ENCODE measurements at places on chromosomes 2 and 18.

DNA sequence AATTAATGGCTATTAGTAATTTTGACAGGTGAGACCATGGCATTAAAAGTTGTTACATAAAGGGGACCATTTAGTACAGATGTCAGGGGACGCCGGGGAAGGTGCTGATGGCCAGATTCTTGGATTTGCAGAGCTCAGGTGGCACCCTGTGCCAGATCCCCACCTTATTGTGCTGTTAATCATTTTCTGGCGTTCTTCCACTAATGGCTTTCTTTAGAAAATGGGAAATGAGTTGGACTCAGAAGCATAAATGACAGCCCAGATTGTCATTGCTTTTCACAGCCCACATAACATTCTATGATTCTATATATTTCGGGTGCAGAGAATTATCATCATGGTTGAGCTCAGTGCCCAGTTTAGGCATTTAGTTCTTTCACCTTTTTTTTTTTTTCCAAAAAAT, 257.2 kb upstream of the TCF4 start:
- no peak for DNase-seq

DNA sequence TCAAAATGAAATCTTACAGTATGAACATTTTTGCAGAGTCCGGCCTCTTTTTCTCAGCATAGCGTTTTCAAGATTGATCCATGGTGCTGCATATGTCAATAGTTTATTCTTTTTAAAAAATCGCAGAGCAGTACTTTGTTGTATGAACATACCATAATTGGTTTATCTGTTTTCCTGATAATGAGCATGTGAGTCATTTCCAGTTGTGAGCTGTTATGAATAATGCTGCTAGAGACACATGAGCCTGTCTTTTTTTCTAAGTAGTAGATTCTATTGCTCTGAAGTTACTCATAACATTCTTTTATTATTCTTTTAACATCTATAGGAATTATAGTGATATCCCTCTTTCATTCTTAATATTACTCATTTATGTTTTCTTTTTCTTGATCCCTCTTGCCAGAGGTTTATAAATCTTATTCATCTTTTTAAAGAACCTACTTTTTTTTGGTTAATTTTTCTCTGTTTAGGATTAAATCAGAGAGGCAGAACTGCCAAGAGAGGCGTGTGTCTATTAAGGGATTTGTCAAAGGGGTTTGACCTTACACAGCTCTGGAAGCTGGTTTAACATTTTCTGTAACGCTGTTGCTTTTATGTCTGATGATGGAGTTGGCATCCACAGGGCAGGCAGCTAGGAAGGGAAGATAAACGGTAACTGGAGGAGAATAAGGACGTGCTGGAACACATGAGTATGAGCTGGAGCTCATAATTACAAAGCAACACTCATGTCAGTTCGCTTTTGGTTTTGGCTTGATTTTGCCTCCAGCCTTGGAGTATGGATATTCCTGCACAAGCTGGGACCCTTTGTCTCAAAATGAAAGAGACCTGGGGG, 47.4 kb downstream of the MGAT5 start:
- DNase-seq = no peak

- no peak for DNase-seq
Observed at GRCh38 chr2:83067947-83068346, 1391.1 kb downstream of the SUCLG1 start.

- DNase-seq = no peak
Observed at GRCh38 chr2:213125646-213126347, 25.6 kb downstream of the IKZF2 start.

GRCh38 chr18:8499810-8500675, 109.2 kb upstream of the RAB12 start:
- DNase-seq = no peak

DNA sequence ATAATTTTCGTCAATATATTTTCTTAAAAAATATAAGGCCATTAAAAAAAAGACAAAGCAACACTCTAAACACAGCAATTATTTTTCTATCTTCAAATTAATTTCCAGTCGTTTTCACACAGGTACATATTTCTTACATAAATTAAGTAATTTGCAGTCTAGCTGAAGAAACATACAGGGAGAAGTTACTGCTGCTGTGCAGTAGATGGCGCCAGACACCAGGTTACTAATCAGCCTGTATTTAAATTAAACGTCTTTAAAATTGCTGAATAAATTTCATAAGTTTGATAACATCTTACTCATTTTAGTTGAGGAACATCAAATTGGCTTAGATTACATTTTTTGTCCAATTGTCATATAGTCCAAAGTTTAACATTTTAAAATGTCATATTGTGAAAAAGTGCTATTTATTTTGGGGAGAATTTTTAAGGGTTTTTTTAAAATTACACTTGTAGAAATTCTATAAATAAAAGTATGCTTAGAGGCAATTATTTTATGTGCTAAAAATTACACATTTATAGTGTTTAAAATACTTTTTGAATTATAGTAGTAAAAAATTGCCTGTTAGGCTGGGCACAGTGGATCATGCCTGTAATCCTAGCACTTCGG, 88.4 kb downstream of the PMAIP1 start:
- DNase-seq = peak; percentile 27

DNA sequence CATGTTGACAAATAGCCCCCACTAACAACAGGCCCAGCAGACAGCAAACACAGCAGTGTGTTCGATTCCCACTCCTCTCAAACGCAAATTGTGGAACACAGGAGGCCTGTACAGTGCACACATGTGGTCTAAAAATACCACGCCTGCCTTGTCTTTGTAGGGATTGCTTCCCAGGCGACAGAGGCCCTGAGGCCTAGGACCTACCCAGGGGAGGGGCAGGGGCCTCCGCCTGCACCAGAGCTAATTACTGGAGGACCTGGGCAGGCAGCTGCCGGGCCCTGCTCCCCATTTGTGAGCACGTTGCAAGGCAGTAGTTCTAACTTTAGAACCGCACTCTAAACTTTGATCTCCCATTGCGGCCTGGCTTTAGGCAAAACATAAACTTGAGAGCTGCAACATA, 316.0 kb downstream of the TXNL1 start:
- no peak for DNase-seq

GRCh38 chr18:79776674-79777073, 21.1 kb upstream of the KCNG2 start:
- no peak for DNase-seq

DNA sequence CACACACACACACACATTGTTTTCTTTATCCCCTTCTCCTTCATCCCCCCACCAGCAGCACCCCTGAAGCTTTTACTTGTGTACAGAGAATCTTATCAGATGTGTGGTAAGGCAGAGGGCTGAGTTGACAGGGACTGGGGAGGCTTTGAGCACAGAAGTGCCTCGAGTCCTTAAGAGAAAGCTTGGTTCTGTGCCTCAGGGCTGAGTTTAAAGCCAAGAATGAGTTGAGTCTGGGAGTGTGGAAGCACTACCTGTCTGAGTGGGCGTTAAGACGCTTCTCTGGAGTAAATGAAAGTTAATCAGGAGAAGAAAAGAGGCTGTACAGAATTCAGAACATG, 2.7 kb downstream of the ID2 start:
- DNase-seq = peak; percentile 30

- DNase-seq = no peak
Observed at GRCh38 chr2:121502781-121503180, 27.9 kb upstream of the RNU4ATAC start.

- DNase-seq = no peak
Observed at GRCh38 chr2:73983322-73984202, 1.1 kb upstream of the TET3 start.

DNA sequence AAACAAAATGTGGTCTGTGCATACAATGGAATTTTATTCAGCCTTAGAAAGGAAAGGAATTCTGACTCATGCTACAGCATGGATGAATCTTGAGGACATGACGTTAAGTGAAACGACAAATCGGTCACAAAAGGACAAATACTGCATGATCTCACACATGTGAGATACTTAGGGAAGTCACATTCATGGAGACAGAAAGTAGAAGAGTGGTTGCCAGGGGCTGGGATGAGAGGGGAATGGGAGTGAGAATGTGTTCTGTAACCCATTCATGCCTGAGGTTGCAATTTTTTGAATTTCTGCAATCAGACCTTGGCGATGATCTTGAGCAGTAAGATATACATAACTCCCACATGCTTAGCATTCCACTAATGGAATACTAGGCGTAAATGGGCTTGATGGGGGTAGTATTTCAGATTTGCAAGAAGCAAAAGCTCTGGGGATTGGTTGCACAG, 22.0 kb downstream of the FHL2 start:
- DNase-seq = peak; percentile 32

DNA sequence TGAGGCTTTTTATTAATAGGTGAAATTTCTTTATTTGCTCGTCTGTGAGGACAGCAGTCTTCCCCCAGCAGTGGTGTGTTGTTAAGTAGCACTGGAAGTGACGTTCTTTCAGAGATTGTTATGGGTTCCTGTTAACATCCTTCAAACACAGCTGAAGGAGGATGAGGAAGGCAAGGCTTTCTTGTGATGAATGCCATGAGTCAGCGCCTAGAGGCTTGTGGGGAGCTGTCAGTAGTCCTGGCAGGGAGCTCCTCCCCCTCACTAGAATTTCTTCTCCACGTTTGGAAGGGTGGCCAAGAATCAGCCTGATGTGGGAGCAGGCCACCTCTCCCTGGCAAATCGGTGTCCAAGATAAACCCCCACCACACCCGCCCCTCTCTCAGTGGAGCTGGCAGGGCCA, 113.2 kb downstream of the ARHGEF4 start:
- no peak for DNase-seq

GRCh38 chr2:151260573-151261230, 961 bp downstream of the RBM43 start:
- DNase-seq = no peak

DNA sequence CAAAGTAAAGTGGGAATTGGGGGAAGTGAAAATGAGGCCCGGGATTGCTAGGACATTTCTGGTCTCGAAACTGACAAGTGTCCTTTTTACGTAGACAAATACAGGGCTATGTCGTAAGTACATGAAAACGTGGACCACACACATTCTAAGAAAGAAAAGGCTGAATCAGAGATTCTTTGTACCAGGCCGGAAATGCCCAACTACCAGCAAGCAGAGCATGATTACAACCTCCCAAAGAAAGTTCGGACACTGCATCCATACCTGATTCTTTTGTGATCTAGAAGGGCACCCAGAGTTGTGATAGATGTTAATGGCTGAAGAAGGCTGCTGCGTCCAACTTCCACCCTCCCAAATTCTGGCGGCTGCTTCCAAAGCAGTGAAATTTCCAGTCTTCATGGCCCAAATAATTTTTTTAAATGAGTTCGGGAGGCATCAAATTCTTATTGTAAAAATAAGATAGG, 1.7 kb downstream of the RBMS1 start:
- peak; percentile 43 for DNase-seq

DNA sequence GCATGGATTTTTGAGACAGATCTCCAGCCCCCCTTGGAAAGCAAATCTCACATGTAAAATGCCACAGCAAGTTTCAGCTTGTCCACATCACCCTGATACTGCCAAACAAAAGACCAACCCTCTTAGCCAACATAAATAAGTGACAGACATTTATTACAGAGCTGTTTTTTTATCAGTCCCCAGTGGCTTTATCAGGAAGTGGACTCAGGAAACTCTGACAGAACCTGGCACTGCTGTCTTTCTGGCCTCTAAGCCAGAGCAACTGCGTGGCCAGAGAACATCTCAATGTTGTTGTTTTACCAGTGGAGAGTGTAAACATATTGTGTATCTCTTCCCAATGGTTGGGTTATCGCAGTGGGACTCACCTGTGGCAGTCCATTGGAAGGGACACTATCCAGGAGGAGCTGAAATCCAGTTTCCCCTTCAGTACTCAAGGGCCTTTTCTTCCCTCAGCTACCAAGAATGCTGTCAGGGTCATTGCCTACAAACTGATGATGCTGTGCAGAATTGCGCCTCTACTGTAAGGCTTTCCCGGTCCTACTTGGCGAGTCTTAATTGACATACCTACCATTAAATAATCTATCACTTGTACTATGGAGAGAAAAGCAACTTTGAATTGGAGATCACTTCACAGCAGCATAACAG, 22.0 kb downstream of the SLC14A1 start:
- DNase-seq = no peak

- no peak for DNase-seq
Observed at GRCh38 chr18:31772699-31773098, 12.0 kb upstream of the SLC25A52 start.

DNA sequence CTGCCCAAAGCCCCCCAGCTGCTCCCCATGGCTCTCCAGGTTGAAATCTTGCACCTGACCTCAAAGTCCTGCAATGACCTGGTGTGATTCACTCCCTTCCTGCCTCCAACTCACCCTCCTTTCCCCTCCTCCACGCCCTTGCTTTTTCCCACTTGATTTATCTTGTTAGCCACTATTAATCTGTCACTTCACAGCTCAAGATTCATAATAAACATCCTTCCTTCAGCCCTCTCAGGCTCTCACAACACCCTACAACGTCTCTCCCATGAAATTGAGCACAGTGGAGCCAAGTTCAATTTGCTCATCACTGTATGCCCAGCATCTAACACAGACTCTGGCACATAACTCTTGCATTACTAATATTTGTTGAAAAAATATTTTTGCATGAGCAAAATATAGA, 85.6 kb upstream of the SLC35G4 start:
- no peak for DNase-seq

- no peak for DNase-seq
Observed at GRCh38 chr2:220377482-220378155, 750.2 kb downstream of the SLC4A3 start.

GRCh38 chr2:16940214-16940613, 274.6 kb upstream of the CYRIA start:
- no peak for DNase-seq

DNA sequence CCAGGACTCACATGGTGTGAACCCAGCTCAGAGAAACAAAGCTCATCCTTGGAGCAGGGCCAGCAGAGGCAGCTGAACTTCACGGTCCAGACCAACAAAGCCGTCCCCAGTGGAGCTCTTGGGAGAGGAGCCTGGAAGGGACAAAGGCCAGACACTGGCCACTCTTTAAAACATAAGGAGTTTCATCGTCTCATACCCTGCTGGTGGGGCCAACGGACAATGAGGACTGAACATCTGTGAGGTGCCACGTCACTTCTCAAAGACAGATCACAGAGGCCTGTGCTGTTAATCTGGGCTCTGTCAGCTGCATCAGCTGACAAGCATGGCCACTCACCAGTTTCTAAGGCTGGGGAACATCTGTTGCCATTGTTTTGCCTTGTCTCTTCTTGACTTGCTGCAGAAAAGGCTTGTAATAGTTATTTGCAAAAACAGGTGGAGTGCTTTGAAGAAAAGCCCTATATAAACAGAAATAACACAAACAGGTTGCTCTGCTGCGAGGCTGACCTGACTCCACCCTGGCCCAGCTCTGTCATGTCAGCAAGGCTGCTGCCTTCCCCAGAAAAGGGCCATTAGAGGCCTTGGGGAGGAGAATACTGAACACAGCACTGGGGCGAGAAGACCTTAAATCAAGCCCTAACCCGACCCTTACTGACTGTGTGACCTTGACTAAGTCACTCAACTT, 68.1 kb upstream of the DAPL1 start:
- no peak for DNase-seq
